NCI-H187 treated with DMSO at 0.1 percent for 48 hours (cell line): ENCODE measurements at places on chromosomes 3 and 15.

GRCh38 chr15:76204916-76205460, 106.3 kb downstream of the ETFA start:
- no peak for DNase-seq

GRCh38 chr15:95843241-95843910, 487.1 kb upstream of the NR2F2 start:
- DNase-seq = no peak

GRCh38 chr3:129971351-129972052, 3.0 kb upstream of the TRH start:
- no peak for DNase-seq

GRCh38 chr3:134607054-134608022, 43.5 kb downstream of the KY start:
- DNase-seq = no peak
